Natural killer cell (primary cell): ENCODE measurements at places on chromosomes 12 and 14. TPM values are rescaled to one million over a fixed set of nuclear protein-coding genes. Genes with fewer than 3 reads are reported as not detected.

The GUCY2C gene
- total RNA-seq: not detected

DNA sequence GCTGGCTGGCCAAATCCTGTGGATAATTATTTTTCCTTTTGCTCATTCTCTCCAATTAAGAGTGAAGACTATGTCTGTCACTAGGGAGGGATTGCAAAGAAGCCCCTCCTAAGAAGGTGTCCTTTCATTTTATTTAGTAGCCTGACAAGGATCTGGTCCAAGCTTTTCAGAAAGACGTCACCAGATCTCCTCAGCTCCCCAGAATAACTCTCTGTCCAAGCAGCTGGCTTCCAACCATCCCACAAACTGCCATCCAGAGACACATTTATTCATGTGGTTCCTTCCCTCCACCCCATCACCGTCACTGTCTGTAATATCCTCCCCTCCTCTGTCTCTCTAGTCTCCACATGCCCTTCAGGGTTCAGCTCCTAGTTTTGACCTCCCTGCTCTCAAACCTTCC is 69.9 kb downstream of the PPM1H start:
- no peaks in the 10 kb centered on the region for H3K27me3 ChIP-seq
- no peak overlapping the region for H3K4me3 ChIP-seq
- no peaks in the 10 kb centered on the region for H3K36me3 ChIP-seq

DNA sequence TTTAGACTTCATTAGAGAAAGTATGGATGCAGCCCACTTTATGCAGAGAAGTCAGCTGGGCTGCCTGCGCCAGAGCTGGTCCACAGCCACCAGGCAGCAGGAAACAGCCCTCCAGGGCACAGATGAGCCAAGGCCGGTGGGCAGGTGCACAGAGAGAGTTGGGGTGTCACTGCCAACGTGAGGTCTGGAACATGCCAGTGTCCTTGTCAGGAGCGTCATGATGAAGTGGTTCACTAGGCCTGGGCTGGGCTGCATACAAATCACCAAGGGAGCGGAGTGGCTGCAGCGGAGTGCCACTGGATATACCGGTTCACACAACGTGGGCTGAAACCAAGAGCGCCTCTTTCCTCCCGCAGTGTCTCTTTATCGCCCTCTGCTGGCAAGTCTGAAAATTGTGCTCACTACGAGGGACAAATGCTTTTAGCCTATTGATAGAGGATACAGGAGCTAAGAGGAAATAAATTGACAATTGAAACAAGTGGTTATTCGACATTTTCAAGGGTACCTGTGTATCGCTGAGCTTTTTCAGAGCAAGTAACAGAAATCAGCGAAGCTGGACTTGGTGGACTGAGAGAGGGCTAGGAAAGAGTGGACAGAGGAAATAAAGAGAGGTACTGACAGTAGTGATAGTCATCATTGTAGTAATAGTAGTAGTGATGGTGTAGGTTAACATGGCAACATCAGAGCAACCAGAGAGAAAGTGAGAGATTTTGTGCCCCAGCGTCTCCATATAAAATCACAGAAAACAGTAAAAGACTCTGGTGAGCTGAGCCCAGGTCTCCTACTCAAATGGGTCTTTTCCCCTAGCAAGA is 52.0 kb upstream of the ITPR2 start:
- H3K4me3 ChIP-seq: no peak overlapping the region
- no peaks in the 10 kb centered on the region for H3K36me3 ChIP-seq
- H3K27me3 ChIP-seq: no peaks in the 10 kb centered on the region
- peaks cover 7% of the 10 kb centered on the region for H3K4me1 ChIP-seq
- H3K27ac ChIP-seq: no peak overlapping the region

- peaks cover 19% of the 10 kb centered on the region for H3K4me1 ChIP-seq
- peak overlapping the region; percentile 82 for H3K27ac ChIP-seq
- peak overlapping the region; percentile 51 for H3K4me3 ChIP-seq
Observed at GRCh38 chr12:3869865-3870264, 3.3 kb downstream of the PARP11 start.

DNA sequence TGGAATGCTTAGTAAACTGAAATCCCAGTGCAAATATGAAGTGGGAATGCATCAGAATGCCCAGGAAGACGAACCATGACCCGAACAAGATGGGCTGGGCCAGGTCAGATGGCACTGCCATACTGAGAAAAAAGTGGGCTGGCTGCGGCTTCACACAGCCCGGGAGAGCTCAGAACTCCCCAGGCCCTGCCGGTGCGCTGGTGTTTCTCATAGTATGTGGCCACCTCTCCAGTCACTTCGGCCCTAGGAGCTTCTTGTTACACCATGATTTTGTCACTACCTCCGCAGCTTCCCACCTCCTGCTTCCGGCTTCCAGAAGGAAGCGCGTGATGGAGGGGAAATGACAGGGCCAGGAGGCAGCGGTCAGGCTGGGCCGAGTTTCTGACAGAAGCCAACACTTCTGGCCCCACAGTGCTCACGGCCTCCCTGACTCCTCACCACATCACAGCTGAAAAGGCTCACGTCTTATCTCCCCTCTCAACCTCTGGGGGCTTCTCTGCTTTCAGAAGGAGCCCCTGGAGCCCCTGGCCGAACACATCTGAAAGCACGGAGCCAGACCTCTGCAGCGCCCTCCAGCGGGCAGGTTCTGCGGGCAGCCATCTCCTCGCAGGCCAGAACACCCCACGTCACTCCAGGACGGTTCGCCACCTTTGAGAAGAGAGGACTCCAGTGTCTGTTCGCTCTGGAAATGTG is 30.7 kb downstream of the DAD1 start:
- H3K27me3 ChIP-seq: no peaks in the 10 kb centered on the region
- DNase-seq: peak; percentile 61
- peak overlapping the region; percentile 97 for H3K27ac ChIP-seq
- H3K4me3 ChIP-seq: no peak overlapping the region

- no peak overlapping the region for H3K27ac ChIP-seq
- H3K27me3 ChIP-seq: no peaks in the 10 kb centered on the region
Observed at GRCh38 chr12:119870457-119870856, 6.7 kb downstream of the CIT start.

The SUOX gene
- 14.6 TPM for total RNA-seq
